ENCODE measurements at places on chromosomes 13 and 19. TPM values are rescaled to one million over a fixed set of nuclear protein-coding genes. Genes with fewer than 3 reads are reported as not detected.

- no peak for DNase-seq
Observed at GRCh38 chr19:38024992-38025908, 118.2 kb downstream of the SIPA1L3 start.

DNA sequence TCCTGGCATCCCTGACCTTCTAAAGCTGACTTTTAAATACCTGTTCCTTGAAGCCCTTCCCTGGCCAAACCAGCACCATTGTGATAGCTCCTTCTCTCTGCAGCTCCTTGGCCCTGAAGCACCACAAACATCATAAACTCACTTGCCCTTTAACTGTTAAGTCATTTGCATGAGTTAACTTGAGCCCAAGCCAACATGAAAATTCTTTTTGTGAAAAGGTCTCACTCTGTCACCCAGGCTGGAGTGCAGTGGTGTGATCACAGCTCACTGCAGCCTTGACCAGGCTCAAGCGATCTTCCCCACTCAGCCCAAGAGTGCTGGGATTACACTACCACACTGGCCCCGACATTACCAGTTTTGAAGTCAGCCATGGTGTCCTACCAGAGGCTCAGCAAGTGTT is 87.8 kb downstream of the ZIC5 start:
- no peak for DNase-seq

GRCh38 chr13:21688056-21688455 is 17.2 kb downstream of the FGF9 start:
- DNase-seq, result no peak

GRCh38 chr13:30618186-30618929 is 638 bp downstream of the USPL1 start:
- DNase-seq, result no peak

- no peak for DNase-seq
Observed at GRCh38 chr13:33697926-33698325, 120.0 kb upstream of the RFC3 start.

The KLK14 gene
- total RNA-seq, result 0.76 TPM

- DNase-seq, result peak; percentile 36
Observed at GRCh38 chr13:41411522-41411921, 45.8 kb upstream of the RGCC start.
